ENCODE measurements at places on chromosomes 2 and 18. TPM values are rescaled to one million over a fixed set of nuclear protein-coding genes. Genes with fewer than 3 reads are reported as not detected.

MYCN gene
- 0.37 TPM for total RNA-seq

GRCh38 chr2:106851087-106851874 lies 34.7 kb downstream of the ST6GAL2 start:
- no peaks in the 10 kb centered on the region for H3K4me1 ChIP-seq
- DNase-seq = no peak
- H3K36me3 ChIP-seq = no peaks in the 10 kb centered on the region
- no peak overlapping the region for H3K27ac ChIP-seq

ZNF512 gene
- total RNA-seq = 26.4 TPM

INPP5D gene
- total RNA-seq = 163 TPM

GRCh38 chr2:75194184-75194868 lies 5.0 kb downstream of the TACR1 start:
- H3K27ac ChIP-seq = no peak overlapping the region
- peaks cover 5% of the 10 kb centered on the region for H3K36me3 ChIP-seq
- H3K4me1 ChIP-seq = no peaks in the 10 kb centered on the region
- H3K4me3 ChIP-seq = no peak overlapping the region
- H3K27me3 ChIP-seq = peaks cover 64% of the 10 kb centered on the region

DNA sequence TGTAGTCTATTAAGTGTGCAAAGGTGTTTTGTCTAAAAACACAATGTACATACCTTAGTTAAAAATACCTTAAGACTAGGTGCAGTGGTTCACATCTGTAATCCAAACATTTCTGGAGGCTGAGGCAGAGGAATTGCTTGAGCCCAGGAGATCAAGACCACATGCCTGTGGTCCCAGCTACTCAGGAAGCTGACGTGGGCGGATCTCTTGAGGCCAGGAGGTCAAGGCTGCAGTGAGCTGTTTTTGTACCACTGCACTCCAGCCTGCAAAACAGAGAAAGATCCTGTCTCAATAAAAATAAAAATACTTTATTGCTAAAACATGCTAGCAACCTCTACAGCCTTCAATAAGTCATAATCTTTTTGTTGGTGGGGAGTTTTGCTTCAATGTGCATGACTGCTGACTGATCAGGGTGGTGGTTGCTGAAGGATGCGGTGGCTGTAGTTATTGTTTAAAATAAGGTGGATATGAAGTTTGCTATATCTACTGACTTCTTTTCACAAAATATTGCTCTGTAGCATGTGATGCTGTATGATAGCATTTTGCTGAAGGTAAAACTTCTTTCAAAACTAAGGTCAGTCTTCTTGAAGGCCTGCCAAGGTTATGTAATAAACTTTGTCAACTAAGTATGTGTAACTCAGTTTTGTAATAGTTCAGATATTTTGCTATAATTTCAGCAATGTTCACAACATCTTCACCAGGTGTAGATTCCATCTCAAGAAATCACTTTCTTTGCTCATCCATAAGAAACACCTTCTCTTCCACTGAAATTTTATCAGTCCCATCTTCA lies 1238.0 kb upstream of the NRXN1 start:
- H3K4me1 ChIP-seq = no peaks in the 10 kb centered on the region
- DNase-seq = no peak
- H3K36me3 ChIP-seq = no peaks in the 10 kb centered on the region
- H3K27me3 ChIP-seq = no peaks in the 10 kb centered on the region
- H3K4me3 ChIP-seq = no peak overlapping the region

DNA sequence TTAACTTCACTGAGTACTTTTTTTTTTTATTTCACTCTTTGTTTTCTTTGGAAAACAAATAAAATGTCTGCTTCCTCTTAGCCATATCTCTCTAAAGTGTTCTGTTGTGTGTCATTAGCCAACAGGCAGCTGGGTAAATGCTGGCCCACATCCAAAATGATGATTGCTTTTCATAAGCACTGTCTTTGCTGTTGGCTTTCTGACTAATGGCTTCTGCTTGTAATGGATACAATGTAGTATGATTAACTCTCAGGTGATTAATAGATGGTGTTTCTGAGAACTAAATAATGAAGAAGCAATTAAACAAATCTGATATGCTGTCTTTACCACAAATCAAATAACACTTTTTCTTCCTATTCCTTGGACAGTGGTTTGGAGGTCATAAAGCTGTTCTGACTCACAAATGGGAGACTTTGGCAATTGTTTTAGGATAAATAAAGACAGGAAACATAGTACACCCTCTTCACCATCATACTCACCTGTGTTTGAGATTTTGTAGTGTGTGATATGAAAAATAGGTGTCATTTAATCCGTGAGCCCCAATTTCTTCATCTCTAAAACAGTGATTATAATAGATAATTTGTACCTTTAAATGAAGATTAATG lies 888.4 kb downstream of the TSN start:
- DNase-seq = no peak
- no peaks in the 10 kb centered on the region for H3K27me3 ChIP-seq
- H3K36me3 ChIP-seq = no peaks in the 10 kb centered on the region
- no peak overlapping the region for H3K4me3 ChIP-seq
- no peaks in the 10 kb centered on the region for H3K4me1 ChIP-seq

ELOA2 gene
- total RNA-seq = not detected

All from T-helper 17 cell (primary cell).